ENCODE measurements at places on chromosomes 3 and 15.

DNA sequence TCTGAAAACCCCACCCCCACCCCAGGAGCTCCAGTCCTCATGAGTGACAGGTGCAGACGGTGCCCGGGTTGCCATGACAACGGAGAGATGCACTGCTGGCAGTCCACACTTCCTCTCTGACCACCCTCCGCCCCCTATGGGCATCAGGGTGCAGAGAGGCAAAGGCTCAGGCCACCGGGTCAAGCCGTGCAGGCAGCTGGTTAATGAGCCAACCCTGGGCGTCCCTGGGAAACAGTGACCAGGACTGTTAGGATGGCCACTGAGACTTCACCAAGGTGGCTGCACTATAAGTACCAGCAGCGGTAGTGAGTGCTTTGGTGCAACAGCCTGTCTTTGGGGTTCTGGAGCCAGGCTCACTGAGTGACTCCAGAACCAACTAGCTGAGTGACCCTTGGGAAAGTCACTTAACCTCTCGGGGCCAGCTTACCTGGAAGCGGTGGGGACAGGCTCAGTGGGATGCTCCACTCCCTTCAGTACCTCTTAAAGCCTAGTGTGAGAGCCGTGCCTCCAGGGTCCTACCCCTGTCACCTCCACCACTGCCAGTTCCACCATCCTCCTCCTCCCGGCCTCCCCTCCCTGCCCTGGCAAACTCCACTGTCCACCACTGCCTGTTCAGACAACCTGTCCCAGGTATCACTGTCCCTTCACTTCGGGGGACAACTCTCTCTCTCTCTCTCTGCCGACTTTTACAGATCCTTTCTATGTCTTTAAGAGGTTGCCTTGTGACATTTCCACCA is 121.0 kb upstream of the PRR20G start:
- H3K4me1 ChIP-seq, result no peaks in the 10 kb centered on the region
- no peak overlapping the region for H3K4me3 ChIP-seq
- no peaks in the 10 kb centered on the region for H3K36me3 ChIP-seq

- no peaks in the 10 kb centered on the region for H3K27me3 ChIP-seq
- no peak overlapping the region for H3K27ac ChIP-seq
- H3K4me3 ChIP-seq, result no peak overlapping the region
- no peaks in the 10 kb centered on the region for H3K36me3 ChIP-seq
Observed at GRCh38 chr3:69116897-69117296, 5.5 kb downstream of the LMOD3 start.

DNA sequence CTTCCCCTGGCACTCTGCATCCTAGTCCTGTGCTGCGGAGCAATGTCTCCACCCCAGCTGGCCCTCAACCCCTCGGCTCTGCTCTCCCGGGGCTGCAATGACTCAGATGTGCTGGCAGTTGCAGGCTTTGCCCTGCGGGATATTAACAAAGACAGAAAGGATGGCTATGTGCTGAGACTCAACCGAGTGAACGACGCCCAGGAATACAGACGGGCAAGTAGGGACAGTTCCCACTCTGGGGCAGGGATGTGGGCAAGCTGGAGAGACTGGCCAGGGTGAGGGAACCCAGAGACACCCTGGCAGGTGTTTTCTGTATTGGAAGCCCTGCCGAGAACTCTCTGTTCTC is 247 bp downstream of the FETUB start:
- H3K4me3 ChIP-seq, result no peak overlapping the region
- no peaks in the 10 kb centered on the region for H3K36me3 ChIP-seq
- H3K27me3 ChIP-seq, result no peaks in the 10 kb centered on the region
- DNase-seq, result peak; percentile 62
- peaks cover 7% of the 10 kb centered on the region for H3K4me1 ChIP-seq
- H3K27ac ChIP-seq, result no peak overlapping the region

DNA sequence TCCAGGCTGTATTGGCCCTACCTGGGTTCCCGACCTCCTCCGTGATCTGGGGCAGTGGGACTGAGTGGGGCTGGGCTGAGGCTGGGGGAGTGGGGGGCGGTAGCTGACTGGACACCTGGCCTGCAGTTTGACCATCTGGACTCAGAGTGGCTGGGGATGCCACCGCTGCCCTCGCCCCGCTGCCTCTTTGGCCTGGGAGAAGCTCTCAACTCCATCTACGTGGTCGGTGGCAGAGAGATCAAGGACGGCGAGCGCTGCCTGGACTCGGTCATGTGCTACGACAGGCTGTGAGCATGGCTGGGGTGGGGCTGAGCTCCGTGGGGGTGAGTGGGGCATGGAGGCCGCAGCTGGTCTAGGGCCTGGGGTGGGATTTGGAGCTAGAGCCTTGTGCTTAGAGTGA is 2.7 kb downstream of the KLHL40 start:
- no peaks in the 10 kb centered on the region for H3K36me3 ChIP-seq
- no peaks in the 10 kb centered on the region for H3K4me1 ChIP-seq
- H3K4me3 ChIP-seq, result no peak overlapping the region

DNA sequence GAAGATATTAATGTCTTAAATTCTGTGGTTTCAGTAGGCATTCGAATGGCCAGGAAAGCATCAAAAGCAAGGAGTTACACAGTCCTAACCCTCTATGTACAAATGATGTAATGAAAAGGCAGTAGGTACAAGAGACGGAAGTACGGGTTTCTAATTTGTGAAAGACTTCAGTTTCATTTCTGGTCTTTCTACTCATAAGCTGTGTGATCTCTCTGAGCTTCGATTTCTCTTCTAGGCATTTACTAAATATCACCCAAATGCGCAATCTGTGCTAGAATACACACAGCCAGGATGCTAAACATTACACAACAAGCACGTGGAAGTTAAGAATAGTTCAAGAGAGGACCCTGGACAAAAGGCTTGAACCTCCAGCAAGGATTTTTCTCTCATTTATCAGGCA is 17.9 kb upstream of the STIMATE start:
- H3K4me3 ChIP-seq, result no peak overlapping the region
- H3K36me3 ChIP-seq, result peaks cover 26% of the 10 kb centered on the region
- H3K4me1 ChIP-seq, result no peaks in the 10 kb centered on the region
- H3K27ac ChIP-seq, result no peak overlapping the region
- no peaks in the 10 kb centered on the region for H3K27me3 ChIP-seq

DNA sequence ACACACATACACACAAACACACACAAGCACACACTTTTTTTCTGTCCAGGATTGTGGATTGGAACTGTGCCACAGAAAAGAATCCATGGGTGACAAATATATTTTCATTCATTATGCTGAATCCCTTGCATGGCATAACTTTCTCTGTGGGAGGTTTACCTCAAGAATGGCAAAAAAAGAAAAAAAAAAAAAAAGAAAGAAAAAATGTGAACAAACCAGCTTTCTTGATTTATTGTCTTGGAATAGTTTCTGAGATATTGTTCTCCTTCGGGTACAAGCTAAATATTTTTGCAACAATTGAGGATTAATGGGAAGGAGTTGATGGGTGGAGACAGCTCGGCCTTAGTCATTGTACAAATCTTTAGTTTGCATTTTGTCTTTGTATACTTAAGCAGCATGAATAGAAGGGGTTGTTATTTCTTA is 153.1 kb downstream of the GMNC start:
- H3K36me3 ChIP-seq, result no peaks in the 10 kb centered on the region
- H3K4me1 ChIP-seq, result no peaks in the 10 kb centered on the region
- DNase-seq, result no peak
- H3K4me3 ChIP-seq, result no peak overlapping the region
- H3K27ac ChIP-seq, result no peak overlapping the region
- H3K27me3 ChIP-seq, result no peaks in the 10 kb centered on the region

GRCh38 chr3:123765475-123766128 is 118.5 kb downstream of the MYLK start:
- no peaks in the 10 kb centered on the region for H3K27me3 ChIP-seq
- no peak for DNase-seq
- no peak overlapping the region for H3K27ac ChIP-seq
- no peak overlapping the region for H3K4me3 ChIP-seq
- no peaks in the 10 kb centered on the region for H3K36me3 ChIP-seq
- no peaks in the 10 kb centered on the region for H3K4me1 ChIP-seq

DNA sequence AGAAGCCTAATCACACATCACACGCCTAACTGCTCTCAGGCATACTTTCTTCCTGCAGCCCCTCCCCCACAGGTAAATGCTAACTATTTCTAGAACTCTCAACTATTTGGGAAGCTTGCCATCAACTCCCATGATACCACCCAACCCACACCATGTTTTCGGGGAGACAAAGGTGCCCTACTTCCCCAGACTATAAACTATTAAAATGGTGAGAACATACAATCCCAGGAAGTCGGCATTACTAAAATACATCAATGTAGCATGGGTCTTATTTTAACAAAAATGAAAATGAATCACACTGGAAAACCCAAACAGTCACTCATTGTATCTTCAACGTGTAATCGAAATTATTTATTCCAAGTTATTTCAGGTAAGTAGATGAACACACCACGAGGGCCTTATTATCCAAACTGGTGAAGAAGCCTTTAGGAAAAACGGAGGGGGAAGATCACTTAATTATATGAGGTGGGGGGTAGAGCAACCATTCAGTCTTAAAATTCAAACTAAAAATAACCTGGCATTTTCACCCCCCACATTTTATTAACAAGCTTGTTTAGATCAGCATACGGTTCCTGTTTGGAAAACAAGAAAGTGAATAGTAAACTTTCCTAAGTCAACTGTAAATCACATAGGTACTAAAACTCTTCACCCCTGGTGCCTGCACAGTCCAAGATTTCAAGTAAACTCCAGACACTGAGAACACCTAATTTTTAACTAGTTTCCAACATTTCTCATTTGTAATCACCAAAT is 1.9 kb downstream of the TBL1XR1 start:
- peaks cover 12% of the 10 kb centered on the region for H3K4me1 ChIP-seq
- no peaks in the 10 kb centered on the region for H3K27me3 ChIP-seq
- peak overlapping the region; percentile 99 for H3K27ac ChIP-seq
- peaks cover 7% of the 10 kb centered on the region for H3K36me3 ChIP-seq

DNA sequence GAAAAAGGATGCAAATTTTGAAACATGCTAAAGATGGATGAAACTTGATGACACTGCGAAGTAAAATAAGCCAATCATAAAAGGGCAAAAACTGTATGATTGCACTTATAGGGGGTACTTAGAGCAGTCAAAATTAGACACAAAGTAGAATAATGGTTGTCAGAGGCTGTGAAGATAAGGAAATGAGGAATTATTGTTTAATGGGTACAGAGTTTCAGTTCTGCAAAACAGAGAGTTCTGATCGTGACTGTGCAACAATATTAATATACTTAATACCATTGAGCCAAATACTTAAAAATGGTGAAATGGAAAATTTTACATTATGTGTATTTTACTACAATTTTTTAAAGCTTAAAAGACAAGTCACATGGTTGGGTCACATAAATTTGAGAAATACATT is 35.1 kb downstream of the UBE3A start:
- no peak overlapping the region for H3K27ac ChIP-seq
- DNase-seq, result no peak
- no peak overlapping the region for H3K4me3 ChIP-seq

GRCh38 chr3:113304102-113304501 is 92.7 kb downstream of the BOC start:
- no peaks in the 10 kb centered on the region for H3K27me3 ChIP-seq
- no peak overlapping the region for H3K27ac ChIP-seq
- no peaks in the 10 kb centered on the region for H3K4me1 ChIP-seq
- no peaks in the 10 kb centered on the region for H3K36me3 ChIP-seq

- no peak overlapping the region for H3K4me3 ChIP-seq
- H3K4me1 ChIP-seq, result peaks cover 10% of the 10 kb centered on the region
- no peaks in the 10 kb centered on the region for H3K36me3 ChIP-seq
Observed at GRCh38 chr3:157501863-157502262, 1.4 kb downstream of the VEPH1 start.

GRCh38 chr15:48507416-48508065 is 138.0 kb downstream of the FBN1 start:
- no peak overlapping the region for H3K27ac ChIP-seq
- peak; percentile 37 for DNase-seq
- H3K36me3 ChIP-seq, result no peaks in the 10 kb centered on the region
- no peak overlapping the region for H3K4me3 ChIP-seq
- no peaks in the 10 kb centered on the region for H3K27me3 ChIP-seq
- H3K4me1 ChIP-seq, result no peaks in the 10 kb centered on the region

DNA sequence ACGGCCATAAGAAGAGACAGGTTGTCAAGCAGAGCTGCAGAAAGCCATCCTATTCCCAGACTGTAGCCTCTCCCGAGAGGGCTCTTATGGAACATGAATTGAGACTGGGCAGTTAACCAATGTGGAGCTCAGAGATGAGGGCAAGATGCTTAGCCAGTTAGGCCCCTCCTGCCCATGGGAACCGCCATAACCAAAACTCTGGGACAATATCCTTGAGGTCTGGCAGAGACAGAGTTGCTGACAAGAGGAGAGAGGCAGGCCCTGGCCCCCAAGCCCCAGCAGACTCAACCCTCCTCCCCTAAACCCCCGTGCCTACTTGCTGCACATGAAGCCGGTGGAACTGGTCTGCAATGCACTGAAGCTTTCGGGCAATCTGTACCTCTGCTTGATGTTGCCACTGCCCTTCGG is 4.8 kb downstream of the BMF start:
- H3K4me1 ChIP-seq, result peaks cover 41% of the 10 kb centered on the region
- no peak overlapping the region for H3K27ac ChIP-seq
- H3K36me3 ChIP-seq, result peaks cover 14% of the 10 kb centered on the region
- H3K4me3 ChIP-seq, result peak overlapping the region; percentile 33
- no peaks in the 10 kb centered on the region for H3K27me3 ChIP-seq
- DNase-seq, result no peak

GRCh38 chr15:52922871-52923270 is 132.7 kb upstream of the ONECUT1 start:
- DNase-seq, result no peak
- H3K27me3 ChIP-seq, result no peaks in the 10 kb centered on the region
- H3K4me1 ChIP-seq, result no peaks in the 10 kb centered on the region
- H3K27ac ChIP-seq, result no peak overlapping the region
- H3K4me3 ChIP-seq, result no peak overlapping the region
- H3K36me3 ChIP-seq, result no peaks in the 10 kb centered on the region

GRCh38 chr3:189270248-189270832 is 98.6 kb downstream of the TPRG1 start:
- no peaks in the 10 kb centered on the region for H3K36me3 ChIP-seq
- H3K27ac ChIP-seq, result no peak overlapping the region
- peak; percentile 78 for DNase-seq
- H3K4me1 ChIP-seq, result no peaks in the 10 kb centered on the region
- H3K4me3 ChIP-seq, result no peak overlapping the region

DNA sequence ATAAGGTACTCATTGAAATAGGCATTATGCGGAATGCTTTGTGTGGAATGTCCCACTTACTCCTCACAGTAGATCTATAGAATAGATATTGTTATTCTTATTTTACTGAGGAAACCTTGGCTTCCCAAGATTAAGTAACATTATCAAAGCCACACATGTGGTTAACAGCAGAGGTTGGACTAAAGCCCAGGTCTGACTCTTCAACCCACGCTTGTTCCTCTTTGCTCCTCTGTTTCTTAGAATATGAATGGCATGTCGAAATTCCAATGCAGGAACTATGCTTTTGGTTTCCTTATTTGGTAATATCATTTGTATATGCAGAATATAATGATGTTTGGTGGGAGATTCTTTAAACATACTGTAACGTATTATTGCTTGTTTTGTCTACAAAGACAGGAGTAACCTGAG is 818.8 kb upstream of the LMCD1 start:
- no peak for DNase-seq
- peaks cover 7% of the 10 kb centered on the region for H3K36me3 ChIP-seq
- H3K4me1 ChIP-seq, result peaks cover 2% of the 10 kb centered on the region
- H3K27me3 ChIP-seq, result no peaks in the 10 kb centered on the region

GRCh38 chr3:21778715-21779114 is 27.7 kb upstream of the ZNF385D start:
- no peaks in the 10 kb centered on the region for H3K36me3 ChIP-seq
- no peaks in the 10 kb centered on the region for H3K4me1 ChIP-seq
- no peak for DNase-seq
- H3K4me3 ChIP-seq, result no peak overlapping the region
- no peak overlapping the region for H3K27ac ChIP-seq
- H3K27me3 ChIP-seq, result no peaks in the 10 kb centered on the region

Data from H9 (cell line).